ENCODE measurements at places on chromosomes 16 and 17.

- DNase-seq, result no peak
Measured at GRCh38 chr16:20611350-20611902, 35.3 kb upstream of the ACSM2B start.

GRCh38 chr16:50667497-50668367 is 13.4 kb downstream of the SNX20 start:
- no peak for DNase-seq

GRCh38 chr17:48213797-48214196 is 106.2 kb downstream of the SNX11 start:
- DNase-seq, result no peak

- peak; percentile 87 for DNase-seq
Measured at GRCh38 chr16:67884684-67885083, at the start of gene NRN1L. Gene NRN1L, plus strand, starts transcription at chr16:67884885. Its CDS starts 19 bp downstream, at chr16:67884904.

DNA sequence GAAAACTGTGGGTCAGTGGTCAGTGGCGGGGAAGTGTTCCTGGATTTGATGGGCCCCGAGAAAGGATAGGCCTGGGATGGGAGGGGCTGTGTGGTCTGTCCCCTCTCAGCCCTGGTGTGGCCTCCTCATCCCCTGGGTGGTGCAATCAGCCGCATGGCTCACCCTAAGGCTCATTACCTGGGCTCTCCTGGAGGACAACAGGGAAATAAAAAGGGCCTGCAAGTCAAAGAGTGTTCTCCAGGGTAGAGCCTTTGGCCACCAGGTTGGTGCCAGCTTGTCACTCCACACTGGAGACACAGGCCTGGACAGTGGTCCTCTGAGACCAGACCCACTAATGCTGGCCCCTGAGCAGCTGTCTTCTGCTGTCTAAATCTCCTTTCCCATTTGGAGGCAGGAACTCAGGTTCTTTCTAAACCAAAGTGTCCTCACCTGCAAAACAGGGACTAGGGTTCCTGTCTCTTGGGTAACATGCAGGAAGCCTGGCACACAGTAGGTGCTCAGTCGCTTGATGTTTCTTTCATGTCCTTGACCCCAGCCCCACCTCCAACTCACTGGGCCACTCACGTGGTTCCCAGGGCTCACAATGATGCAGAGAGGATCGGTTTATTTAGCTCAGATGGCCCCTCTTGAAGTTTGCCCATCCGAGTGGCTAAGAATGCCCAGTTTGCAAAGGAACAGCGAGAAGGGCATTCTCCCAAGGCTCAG is 2.4 kb downstream of the NDRG4 start:
- no peak for DNase-seq

DNA sequence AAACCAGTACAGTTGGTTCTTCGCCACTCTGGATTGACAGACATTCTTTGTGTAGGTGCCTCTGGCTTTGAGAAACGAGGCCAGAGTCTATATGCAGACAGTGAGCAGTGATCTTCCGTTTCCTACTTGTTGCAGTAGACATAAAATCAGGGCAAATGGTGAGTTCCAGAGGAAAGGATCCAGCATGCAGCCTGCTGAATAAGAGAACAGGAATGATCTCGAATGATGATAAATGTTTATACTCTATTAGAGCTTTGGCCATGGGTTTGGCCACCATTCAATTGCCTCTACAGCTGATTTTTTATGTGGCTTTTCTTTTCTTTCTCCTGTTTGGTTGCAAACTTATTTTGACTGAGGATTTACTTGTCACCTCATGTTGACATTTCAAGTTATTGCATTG is 286.7 kb downstream of the IRX3 start:
- peak; percentile 37 for DNase-seq

DNA sequence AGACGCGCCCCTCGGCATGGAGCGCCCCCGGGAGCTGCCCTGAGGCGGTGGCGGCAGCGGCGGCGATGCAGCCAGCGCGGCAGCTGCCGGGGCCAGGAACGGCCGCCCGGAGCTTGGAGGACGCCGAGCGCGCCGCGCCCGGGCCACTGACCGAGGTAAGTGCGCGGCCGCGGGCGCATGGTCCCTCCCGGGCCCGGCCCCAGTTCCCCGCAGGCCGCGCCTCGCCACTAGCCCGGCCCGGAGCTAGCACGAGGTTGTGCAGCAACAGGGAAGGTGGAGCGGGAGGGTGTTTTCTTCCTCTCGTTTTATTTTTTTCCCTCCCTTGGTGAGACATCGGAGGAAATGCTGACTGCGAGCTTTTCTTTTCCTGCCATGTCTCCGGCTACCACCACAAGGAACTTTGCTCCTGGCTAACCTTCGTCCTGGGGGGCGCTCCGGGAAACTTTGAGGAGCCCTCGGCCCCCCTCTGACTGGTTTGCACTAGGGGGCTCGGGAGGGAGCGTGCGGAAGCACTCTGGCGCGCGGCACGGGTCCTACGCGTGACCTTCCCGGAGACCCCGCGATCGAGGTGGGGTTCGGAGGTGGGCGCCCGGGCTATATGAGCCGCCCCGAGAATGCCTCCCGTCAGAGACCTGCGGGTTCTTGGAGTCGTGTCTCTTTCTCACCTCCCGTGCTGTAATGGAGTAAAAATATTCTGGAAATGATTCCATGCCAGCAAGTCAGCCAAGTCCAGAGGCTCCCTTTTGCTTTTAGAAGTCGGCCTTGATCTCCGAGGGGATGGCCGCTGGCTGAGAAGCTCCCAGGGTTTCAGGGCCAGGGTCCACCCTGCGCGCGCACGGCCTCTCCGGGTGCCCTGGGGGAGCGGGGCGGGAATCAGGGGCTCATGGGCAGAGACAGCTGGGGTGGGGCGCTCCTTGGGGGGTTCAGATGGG is 868 bp downstream of the KCNJ12 start:
- no peak for DNase-seq

Data from fibroblast of skin of right quadriceps (primary cell).